Activated gamma-delta T cell (primary cell): ENCODE measurements at places on chromosomes 1 and 21.
A peak's percentile ranks its signal among the peaks of the same experiment; 100 is the strongest.

DNA sequence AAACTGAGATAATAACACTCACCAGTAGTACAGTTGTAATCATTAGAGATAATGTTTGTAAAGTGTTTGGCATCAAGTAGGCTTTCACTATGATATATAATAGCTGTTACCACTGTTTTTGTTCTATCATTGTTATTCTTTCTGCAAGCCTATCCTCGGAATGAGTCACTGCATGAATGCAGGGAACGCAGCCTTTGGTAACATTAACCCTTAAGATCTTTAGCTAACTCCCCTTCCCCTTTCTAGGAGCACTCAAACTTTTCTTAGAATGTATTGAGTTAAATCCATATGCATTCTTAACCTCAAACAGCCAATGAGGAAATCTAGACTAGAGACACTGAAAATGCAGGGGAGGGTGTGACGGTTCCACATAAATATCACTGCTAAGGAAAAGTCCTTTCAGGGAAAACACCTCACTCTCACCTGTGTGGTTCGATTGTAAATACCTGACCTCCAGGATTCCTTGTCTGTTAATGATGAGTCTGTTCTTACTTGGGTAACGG is 467.3 kb downstream of the SETD4 start:
- no peak for DNase-seq

DNA sequence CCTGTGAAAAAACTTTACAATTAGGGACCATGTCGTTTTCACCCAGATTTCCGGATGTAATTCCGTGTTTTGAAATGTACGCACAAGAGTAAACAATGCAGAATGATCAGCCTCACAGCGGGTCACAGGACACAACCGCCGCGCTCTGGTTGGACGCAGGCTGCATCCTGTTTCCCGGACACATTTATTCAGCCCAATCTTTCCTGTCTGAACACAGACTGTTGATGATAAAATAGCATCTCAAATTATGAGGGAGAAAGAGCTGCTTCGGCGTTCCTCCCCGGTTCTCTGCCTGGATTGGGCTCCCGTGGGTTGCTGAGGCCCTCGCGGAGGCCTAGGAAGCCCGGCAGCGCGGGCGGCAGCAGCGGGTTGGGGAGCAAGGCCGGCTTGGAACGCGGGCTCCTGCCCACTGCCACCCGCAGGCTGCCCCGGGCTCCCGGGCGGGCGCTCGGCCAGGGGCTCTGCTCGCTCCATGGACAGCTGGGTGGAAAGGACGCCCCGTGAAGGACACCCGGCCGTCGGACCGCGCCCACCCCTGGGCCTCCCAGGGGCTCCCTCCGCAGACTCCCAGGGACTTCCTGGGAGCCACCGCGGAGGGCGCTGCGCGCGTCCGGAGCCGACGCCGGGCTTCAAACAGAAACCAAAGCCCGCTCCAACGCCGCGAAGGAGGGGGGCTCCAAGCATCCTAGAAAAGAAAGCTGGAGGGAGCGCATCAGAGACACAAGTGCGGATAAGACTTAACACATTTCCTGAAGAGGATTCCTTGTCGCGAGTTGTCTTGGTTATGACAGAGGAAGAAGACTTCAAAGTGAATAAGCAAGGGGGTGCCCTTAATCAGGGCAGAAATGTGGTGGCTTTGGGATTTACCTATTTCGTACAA is 122.3 kb downstream of the ESRRG start:
- no peak for DNase-seq

DNA sequence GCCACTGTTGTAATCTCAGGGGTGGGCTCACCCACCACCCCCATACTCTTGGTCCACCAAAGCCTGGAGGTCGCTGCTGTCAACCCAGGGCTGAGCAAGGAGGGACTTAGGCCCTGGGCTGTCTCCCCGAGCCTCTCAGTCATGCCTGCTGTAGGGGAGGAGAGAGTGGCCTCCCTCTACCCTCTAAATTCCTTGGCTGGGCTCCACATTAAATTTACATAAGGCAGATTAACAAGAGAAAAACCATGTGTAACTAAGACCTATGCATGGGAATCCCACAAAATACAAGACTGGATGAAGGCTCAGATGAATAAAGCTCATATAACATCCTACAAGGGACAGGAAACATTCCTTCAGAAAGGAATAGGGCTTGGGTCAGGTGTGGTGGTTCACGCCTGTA is 1.8 kb upstream of the PIK3CD start:
- no peak for DNase-seq

GRCh38 chr1:237219751-237220642 is 178.0 kb downstream of the RYR2 start:
- DNase-seq: no peak

GRCh38 chr1:229336345-229336744 is 6.5 kb downstream of the CCSAP start:
- no peak for DNase-seq

DNA sequence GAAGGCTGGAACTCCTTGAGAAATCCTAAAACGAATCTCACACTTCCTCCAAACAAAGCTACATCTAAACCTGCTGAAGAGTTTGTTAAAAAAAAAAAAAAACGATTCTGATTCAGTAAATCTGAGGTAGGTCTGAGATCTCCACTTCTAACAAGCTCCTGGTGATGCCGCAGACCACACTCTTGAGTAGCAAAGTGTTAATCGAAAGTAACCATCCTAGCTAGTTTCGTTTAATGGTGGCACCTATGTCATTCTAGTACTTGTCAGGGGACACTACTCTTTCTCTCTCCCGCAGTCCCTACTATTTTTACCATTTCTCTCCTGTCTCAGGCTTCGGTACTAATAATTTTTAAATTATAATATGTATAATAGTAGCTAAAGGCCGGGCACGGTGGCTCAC is 2.1 kb downstream of the CLCC1 start:
- DNase-seq: no peak

GRCh38 chr1:34361781-34362357 is 185.2 kb downstream of the C1orf94 start:
- no peak for DNase-seq

DNA sequence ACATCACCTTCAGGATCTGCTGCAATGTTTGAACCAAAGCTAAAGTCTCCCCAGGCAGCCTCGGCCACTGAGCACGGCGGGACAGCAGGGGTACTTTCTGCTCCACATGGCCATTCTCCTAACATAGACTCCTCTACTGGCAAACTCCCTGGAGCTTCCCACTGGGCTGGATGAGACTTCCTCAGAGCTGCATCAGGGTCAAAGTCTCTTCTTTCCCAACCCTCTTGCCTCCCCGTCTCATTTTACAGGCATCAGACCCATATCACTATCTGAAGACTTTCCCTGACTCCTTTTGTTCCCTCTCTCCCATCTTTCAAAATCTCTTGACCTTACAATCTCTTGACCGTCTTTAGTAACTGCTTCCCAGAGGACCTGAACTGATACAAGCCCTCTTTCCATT is 42.2 kb upstream of the KIRREL1 start:
- no peak for DNase-seq

DNA sequence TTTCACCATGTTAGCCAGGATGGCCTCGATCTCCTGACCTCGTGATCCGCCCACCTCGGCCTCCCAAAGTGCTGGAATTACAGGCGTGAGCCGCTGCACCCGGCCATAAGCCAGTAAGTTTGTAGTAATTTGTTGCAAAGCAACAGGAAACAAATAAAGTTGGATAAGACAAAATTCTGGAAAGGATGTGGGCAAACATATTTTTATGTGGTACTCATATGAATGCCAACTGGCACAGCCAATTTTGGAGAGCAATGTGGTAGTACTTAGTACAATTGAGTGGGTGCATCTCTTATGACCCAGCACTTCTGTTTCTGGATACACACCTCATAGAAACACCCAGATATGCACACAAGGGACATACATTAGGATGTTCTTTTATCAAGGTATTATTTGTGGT is 8.4 kb upstream of the IL12RB2 start:
- DNase-seq: no peak

- no peak for DNase-seq
These were observed 10.8 kb downstream of the ZBTB8OS start for GRCh38 chr1:32639489-32640075.

GRCh38 chr1:16727190-16728111 is 12.9 kb upstream of the RNU1-4 start:
- no peak for DNase-seq

- no peak for DNase-seq
These were observed 31.4 kb downstream of the PLPP3 start for GRCh38 chr1:56547977-56548376.

DNA sequence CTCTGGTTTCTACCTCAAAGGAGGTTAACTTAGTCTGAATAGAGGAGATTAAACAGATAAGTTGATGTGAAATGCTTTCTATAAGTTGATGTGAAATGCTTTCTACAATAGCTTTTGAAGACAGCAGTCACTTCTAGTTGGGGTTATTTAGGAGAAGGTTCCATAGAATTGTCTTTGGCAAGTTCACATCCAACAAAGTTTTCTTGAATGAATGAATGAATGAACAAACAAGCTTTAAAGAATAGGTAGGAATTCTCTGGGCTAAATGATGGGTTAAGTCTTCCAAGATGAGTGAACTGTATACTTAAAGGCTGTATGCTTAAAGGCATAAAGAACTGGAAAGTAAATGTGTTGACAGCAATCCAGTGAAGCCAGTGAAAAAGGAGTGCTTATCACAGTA is 1.9 kb downstream of the CDC73 start:
- DNase-seq: no peak

DNA sequence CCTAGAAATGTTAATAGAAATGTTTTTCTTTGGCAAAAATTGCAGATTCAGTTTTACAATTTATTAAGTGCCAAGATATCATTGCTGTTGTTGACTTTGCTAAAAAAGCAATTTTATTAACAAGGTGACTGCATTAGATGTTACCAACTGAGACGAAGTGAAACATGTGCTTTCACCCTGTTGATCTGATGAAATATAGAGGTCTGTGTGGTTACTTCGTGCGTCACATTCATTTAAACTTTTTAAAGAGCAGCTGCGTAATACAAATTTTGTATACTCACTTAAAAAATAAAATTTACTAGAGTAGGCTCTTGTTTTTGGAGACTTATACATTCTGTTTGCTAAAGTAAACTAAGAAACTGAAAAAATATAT is 465.7 kb downstream of the USP25 start:
- no peak for DNase-seq

DNA sequence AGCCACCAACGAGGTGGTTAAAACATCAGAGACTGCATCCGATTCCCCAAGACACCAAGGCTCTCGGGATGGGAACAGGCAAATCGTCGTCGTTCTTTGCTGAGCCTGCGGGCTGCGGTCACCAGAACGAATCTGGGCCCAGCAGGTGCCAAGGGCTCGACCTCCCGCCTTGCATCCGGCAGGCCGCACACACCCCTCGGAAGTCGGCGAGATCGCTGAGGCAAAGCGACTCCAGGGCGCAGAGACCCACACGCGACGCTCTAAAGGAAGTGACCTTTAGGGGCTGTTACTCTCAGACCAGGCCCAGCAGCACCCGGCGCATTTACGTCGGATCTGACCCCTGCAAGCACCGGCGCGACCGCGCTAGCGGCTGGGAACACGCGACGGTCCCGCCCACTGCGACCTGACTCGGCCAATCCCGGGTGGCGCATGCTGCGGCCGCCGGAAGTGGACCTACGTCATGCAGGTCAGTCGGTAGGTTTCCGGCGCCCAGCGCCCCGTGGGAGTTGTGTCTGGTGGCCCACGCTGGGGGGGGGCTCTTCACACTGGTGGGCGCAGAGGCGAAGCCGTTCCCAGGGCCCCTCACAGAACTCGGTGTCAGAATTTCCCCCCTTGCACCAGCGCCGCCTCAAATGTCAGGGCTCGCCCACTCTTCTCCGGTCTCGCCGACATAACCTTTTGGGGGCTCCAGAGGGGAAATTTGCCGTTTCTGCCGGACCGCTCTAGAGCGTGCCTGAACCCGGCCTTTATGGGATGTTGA is 7.5 kb upstream of the PARK7 start:
- peak; percentile 70 for DNase-seq
